Muscle of arm (tissue), 14 donors: ENCODE measurements at places on chromosomes 6 and 20.

DNA sequence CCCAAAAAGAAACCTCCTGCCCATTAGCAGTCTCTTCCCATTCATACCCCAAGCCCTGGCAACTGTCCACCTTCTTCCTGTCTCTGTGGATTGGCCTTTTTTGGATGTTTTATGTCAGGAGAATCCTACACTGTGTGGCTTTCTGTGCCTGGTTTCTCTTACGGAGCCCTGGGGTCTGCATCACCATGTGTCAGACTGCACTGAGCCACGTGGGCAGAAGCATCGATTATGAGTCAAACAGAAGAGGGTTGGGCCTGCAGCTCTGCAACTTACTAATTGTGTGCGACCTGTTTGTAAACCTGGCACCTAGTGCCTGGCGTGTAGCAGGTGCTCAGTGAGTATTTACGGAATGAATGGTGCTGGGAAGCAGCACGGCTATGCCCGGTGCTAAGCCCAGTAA lies 62.6 kb downstream of the IGF2R start:
- DNase-seq, result no peak

GRCh38 chr6:88031550-88031949 lies 16.1 kb upstream of the SPACA1 start:
- no peak for DNase-seq

DNA sequence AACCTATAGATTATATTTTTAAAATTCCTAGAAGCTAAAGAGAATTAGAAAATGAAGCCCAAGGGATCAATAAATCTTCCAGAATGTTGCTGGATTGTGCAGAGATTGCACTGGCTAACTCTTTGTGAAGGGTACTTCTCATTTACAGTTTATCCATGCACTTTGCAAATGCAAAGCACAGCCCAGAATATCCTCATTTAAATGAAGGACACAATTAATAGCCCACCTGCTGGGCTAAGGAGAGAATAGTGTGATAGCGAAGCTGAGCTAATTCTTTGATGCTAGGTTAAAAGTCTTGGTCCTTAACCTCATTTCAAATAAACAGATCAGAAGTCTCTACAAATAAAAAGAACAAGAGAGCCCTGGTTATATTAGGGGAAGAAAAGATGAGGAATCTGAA lies 72.5 kb downstream of the SMPDL3A start:
- no peak for DNase-seq

DNA sequence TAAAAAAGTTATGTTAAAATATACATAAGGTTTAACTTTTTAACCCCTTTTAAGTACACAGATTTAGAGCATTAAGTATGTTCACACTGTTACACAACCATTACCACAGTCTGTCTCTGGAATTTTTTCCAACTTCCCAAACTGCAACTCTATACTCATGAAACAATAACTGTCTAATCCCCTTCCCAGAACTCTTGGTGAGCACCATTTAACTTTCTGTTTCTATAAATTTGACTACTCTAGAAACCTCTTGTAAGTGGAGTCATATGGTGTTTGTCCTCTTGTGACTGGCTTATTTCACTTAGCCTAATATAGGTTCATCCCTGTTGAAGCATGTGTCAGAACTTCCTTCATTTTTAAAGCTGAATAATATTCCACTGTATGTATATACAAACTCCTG lies 98.1 kb downstream of the MAP3K7 start:
- DNase-seq, result no peak

DNA sequence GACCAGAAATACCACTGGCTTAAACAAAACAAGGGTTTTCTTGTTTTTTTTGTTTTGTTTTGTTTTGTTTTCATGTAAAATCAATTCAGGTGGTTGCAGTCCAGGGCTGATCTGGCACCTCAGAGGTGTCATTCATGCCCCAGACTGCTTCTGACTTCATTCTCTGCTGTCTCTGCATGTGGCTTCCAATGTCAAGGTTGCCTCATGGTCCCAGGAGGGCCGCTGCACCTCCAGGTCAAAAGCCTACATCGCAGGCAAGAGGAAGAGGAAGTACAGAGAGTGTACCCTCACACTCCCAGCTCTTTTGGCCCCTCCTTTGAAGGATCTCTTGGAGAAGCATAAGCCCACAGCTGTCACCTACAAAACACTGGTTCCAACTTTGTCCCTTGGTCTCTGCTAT lies 1.4 kb upstream of the BTN3A1 start:
- no peak for DNase-seq

DNA sequence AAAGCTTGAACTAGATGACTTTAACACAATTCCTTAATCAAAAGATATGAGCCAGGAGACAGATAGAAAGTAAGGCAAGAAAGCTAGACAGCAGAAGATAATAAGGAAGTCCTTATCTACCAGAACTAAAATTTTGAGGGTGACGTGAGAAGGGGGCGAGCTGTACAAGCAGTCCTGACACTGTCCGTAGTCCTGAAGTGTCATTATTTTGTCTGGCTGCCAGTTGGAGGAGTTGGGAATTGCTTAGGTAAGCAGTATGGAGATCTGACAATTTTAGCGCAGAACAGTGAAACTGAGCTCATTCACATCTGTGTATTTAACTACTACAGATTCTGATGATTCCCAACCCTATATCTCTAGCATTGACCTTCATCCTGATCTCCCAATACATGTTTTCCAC lies 25.8 kb upstream of the CEP85L start:
- DNase-seq, result no peak

DNA sequence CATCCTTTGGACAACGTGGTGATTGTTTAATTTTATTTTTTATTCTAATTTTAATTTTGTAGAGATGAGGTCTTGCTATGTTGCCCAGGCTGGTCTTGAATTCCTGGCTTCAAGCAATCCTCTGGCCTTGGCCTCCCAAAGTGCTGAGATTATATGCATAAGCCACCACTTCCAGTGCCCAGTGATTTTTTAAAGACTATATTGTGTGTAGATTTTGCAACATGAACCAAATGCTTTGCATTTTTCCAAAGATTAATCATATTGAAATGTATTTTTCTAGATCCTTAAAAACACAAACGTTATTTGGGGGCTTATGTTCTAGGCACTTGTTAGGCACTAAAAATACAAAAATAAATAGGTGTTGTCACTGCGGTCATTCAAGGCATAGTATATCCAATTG lies 117.6 kb upstream of the CCN2 start:
- no peak for DNase-seq

DNA sequence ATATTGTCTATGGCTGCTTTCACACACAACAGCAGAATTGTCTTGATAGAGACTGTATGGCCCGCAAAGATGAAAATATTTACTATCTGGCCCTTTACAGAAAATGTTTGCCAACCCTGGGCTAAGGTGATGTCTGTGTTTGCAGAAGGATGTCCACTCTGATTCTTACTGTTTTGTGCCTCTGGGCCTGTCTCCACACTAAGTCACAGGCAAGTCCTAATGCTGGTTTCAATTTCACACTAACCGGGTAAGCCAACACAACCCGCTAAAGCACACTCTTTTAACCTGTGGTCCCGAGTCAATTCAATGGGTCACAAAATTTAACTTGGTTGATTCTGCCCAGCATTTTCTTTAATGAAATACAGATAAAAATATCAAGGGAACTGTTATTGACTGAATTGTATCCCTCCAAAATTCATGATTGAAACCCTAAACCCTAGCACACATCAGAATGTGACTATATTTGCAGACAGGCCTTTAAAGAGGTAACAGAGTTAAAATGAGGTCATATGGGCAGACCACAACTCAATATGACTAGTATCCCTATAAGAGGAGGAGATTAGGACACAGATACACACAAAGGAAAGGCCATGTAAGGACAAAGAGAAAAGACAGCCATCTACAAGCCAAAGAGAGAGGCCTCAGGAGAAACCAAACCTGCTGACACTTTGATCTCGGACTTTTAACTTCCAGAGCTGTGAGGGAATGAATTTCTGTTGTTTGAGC lies 78.4 kb downstream of the FYN start:
- no peak for DNase-seq
